ENCODE measurements at places on chromosomes 6 and 20.

GRCh38 chr6:9795880-9796279 is 619.0 kb downstream of the TFAP2A start:
- H3K27me3 ChIP-seq, result no peaks in the 10 kb centered on the region
- no peaks in the 10 kb centered on the region for H3K4me1 ChIP-seq
- H3K27ac ChIP-seq, result no peak overlapping the region

- no peaks in the 10 kb centered on the region for H3K27me3 ChIP-seq
- H3K4me1 ChIP-seq, result no peaks in the 10 kb centered on the region
- DNase-seq, result no peak
- peaks cover 31% of the 10 kb centered on the region for H3K36me3 ChIP-seq
- H3K4me3 ChIP-seq, result no peak overlapping the region
Observed at GRCh38 chr6:107769053-107769658, 55.0 kb downstream of the SCML4 start.

- H3K27me3 ChIP-seq, result no peaks in the 10 kb centered on the region
- no peak overlapping the region for H3K4me3 ChIP-seq
- peak overlapping the region; percentile 83 for H3K27ac ChIP-seq
- DNase-seq, result no peak
Observed at GRCh38 chr20:32970115-32970972, 33.9 kb downstream of the SUN5 start.

- no peaks in the 10 kb centered on the region for H3K36me3 ChIP-seq
- DNase-seq, result no peak
- no peaks in the 10 kb centered on the region for H3K4me1 ChIP-seq
- no peak overlapping the region for H3K4me3 ChIP-seq
- H3K27ac ChIP-seq, result no peak overlapping the region
Observed at GRCh38 chr20:33693741-33694638, 7.8 kb upstream of the E2F1 start.

- no peaks in the 10 kb centered on the region for H3K36me3 ChIP-seq
- no peaks in the 10 kb centered on the region for H3K27me3 ChIP-seq
- no peak overlapping the region for H3K27ac ChIP-seq
- no peak for DNase-seq
Observed at GRCh38 chr6:123089226-123089625, 93.2 kb downstream of the CLVS2 start.

DNA sequence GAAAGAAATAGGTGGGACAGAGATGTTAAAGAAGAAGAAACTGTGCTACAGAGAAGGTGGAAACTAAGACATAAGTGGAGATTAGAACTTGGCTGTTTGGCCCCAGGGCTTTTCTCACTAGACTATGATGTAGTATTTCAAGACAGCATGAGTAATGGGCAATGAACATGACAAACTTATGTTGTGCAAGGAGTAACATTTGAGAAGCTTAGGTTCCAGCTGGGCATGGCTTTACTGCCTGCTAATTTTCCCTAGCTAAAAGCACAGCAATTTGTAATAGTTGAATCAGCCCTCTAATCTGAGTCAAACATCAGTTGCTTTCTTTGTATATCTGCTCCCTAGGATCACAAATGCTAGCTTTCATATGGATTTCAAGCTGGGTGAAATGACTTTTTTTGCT is 294.3 kb upstream of the BMP2 start:
- no peak for DNase-seq
- H3K4me3 ChIP-seq, result no peak overlapping the region
- peaks cover 2% of the 10 kb centered on the region for H3K4me1 ChIP-seq
- H3K27me3 ChIP-seq, result no peaks in the 10 kb centered on the region
- H3K36me3 ChIP-seq, result no peaks in the 10 kb centered on the region

All from activated B cell treated with CpG ODN at 0.5 μM for 24 hours (primary cell).